ENCODE measurements at places on chromosomes 2 and 18.

DNA sequence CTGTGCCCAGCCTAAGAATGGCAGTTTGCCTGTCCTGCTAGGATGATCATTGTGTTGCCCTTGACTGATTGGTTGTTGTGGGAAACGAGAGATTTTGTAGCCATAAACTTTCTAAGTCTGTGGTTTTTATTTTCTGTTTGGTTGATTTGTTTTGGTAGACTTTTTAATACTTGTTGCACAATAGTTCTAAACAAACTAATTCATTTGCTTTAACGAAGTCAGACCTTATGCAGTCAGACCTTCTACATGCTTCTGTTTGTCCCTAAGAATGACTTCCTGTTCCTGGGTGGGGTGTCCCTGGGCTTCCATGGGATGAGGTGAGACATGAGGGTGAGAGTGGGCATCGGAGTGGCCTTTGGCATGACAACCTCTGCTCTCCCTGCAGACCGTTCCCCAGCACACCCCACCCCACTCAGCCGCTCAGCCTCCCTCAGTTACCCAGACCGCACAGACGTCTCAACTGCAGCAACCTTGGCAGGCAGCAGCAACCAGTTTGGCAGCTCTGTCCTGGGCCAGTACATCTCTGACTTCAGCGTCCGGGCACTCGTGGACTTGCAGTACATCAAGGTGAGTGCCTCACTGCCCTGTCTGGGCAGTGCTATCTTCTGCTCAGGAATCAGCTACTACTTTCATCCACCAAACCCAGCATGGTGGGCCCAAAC, 7.8 kb upstream of the CNNM3 start:
- no peak for DNase-seq

DNA sequence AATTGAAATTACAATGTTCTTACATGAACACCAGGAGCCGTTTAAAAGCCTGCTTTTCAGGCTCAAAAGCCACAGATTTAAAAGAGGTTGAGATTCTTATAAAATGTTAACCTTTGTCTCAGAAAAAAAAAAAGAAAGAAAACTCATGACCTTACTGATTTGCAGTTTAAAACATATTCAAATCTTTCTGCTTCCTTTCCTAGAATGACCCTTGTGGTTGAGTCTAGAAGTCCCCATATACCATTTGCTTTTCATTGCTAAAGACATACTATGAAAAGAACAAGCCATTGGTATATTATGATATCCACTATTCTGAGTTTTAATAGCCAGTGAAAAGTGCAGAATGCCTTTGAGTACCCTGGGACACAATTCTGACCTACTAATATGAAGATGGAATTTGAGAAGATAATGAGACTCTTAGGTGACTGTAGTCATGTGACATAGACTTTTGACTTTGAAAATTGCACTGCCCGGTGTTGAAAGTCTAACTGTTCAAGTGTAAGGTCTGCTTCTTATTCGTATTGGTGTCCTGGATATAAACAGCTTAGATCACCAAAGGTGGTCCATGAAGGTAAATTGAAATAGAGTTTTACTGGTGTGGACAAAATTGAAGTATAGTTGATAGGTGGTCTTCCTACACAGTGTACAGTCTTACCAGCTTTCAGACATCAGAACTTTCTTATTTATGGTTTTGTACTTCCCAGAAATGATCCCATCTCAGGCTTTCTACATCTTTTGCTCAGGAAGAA, 117.0 kb downstream of the DOCK10 start:
- DNase-seq, result no peak

DNA sequence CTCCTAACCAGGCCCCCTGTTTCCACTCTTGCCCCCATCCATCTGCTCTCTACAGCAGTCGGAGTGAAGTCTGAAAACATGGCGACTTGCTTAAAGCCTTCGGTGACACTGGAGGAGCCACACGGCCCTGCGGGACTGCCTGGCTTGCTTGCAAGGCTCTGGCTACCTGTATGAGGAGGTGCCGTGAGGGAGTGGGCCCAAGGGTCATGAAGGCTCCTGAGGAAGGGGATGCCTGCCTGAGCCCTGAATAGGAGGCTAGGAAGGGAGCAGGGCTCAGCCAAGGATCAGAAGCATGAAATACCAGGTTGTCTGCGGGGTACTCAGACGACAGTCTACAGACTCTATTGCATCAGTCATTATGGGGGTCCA, 75.4 kb downstream of the EMX1 start:
- no peak for DNase-seq

GRCh38 chr2:128578406-128579390, 260.0 kb upstream of the HS6ST1 start:
- DNase-seq, result no peak

DNA sequence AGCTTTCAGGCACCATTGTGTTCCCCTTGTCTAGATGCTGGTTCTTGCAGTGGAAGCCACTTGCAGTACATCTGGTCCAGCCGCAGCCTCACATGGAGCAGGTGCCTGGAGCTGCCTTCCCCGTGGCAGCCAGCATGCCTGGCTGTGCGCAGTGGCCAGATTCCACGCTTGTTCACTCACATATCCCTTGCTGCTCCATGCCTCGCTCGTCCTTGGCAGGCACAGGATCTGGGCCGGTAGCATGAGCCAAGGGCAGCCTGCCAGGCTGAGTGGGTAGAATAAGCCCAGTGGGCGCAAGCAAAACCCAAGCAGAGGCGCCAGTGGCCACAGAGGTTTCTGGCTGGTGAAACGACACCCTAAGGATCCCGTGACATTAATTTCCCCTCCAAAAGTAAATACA, 20.6 kb downstream of the TMX3 start:
- no peak for DNase-seq

GRCh38 chr2:170218931-170219330, 41.0 kb downstream of the MYO3B start:
- no peak for DNase-seq

All from activated T-helper 1 cell treated with anti-CD3 and anti-CD28 coated beads, Interleukin-2, amount 50 U/mL, for 16 hours (primary cell).